ENCODE measurements at places on chromosomes 3 and 15.

DNA sequence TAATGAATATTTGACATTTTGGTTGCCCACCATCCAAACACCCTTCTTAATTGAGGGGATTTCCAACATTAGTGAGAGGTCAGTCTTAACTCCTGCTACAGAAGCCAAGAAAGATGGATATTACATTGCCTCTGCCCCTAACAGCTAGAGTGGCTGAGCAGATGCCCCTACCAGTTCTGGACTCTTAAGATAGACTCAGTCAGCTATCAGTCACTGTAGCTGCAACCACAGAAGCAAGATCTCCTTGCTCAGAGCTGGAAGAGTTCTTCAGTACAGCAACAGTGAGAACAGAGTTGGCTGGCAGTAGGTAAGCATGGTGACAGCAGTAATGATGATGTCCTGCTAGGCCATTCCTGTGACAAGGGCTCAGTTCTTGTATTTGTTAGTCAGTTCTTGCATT lies 29.4 kb upstream of the TNFSF10 start:
- DNase-seq = no peak

- no peak for DNase-seq
These were observed 1126.8 kb downstream of the SI start for GRCh38 chr3:163951397-163951987.

- no peak for DNase-seq
These were observed 45.7 kb downstream of the CTDSPL start for GRCh38 chr3:37907371-37907770.

DNA sequence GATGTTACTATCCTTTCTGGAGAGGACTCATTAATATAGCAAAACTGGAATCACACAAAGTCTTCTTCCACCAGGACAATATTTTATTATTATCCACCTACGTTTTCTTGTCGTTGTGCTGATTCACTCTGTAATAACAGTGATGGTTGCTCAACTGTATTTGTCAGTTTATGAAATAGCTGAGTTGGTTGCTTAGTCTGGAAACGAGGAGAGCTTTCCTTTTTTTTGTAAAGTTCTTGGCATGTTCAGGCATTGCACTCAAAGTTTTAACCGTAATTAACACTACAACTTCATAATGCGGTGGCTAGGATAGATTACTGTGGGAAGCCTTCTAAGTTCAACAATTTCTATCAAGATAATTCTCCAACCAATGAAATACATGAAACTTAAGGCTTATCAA lies 131.2 kb downstream of the RAP2B start:
- DNase-seq = no peak

DNA sequence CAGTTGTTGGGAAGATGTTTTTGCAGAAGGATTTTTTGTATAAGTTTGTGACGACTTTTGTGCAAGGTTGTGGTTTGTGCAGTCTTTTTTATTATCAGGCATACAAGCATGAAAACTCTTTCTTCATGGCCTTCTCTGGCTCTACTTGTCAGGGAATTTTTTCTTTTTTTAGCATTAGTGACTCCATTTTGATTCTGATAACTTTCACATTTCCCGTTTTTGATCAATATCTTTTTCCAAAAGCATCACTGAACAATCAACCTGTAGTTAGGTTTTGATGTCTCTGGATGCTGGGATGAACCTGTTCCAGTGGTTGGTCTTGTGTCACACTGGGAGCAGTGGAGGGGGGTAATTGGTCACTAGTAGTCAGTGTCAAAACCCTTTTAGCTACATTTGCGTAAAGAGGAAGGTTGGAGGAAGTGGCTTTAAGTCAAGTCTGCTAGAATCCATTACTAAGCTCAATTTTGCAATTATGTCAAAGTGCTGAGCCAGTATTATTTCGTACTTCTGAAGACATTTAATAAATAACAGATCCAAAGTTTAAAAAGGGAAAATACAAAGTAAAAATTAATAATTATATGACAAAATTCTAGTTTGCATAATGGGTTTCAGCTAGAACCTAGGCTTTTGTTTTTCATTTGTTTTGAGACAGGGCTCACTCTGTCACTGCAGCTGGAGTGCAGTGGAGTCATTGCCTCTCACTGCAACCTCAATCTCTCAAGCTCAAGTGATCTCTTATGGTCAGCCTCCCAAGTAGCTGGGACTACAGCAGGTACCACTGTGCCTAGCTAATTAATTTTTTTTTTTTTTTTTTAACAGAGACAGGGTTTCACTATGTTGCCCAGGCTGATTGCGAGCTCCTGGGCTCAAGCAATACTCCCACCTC lies 18.8 kb upstream of the CFAP161 start:
- no peak for DNase-seq

- no peak for DNase-seq
These were observed 329.8 kb upstream of the LRRC3B start for GRCh38 chr3:26292780-26293179.

GRCh38 chr3:177193688-177194268 lies 3.5 kb downstream of the TBL1XR1 start:
- DNase-seq = no peak
